ENCODE measurements at places on chromosomes 1 and 21.

GRCh38 chr1:212554401-212554800 lies 54.2 kb upstream of the ATF3 start:
- DNase-seq: no peak

GRCh38 chr1:160997323-160998038 lies 23.5 kb downstream of the F11R start:
- no peak for DNase-seq

- no peak for DNase-seq
Measured at GRCh38 chr1:222769181-222769580, 32.2 kb downstream of the FAM177B start.

- DNase-seq: no peak
Measured at GRCh38 chr1:205933671-205934618, 9.3 kb downstream of the SLC26A9 start.

DNA sequence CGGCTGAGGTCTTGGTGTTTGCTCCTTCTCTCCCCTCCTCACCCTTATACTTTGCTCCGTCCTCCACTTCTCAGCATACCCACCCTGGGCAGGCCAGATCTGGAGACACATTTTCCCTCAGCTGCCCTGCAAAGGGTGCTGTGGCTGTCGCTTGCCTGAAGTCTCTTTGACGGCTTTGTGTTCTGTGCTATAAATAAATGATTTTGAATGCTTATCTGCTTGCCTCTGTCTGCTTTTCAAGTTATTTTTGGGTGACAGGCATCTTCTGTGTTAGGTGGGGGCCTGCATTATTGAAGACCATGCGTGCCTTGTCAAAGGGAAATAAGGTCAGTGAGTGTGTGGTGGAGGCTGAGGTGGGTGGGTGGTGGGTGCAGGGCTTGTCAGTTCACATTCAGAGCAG lies 66.9 kb upstream of the KCND3 start:
- DNase-seq: no peak

DNA sequence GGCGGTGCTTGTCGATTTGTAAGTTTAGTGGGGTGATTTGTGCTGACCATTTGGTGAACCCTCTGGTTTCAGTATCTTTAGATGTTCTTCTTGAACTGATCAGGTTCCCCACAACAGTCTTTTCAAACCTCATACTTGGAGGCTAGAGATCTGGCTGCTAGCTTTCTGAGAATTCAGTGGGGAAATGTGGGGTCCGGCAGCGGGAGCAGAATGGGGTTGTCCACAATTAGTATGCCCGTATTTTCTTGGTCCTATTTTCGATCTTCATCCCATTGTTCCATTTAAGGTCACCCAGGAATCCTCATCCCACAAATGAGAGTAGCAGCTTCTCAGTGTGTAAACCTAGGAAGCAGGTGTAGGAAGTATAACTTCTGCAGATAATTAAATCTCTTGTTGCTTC lies 10.3 kb upstream of the TPTE start:
- no peak for DNase-seq
